ENCODE measurements at places on chromosomes 5 and 9.

DNA sequence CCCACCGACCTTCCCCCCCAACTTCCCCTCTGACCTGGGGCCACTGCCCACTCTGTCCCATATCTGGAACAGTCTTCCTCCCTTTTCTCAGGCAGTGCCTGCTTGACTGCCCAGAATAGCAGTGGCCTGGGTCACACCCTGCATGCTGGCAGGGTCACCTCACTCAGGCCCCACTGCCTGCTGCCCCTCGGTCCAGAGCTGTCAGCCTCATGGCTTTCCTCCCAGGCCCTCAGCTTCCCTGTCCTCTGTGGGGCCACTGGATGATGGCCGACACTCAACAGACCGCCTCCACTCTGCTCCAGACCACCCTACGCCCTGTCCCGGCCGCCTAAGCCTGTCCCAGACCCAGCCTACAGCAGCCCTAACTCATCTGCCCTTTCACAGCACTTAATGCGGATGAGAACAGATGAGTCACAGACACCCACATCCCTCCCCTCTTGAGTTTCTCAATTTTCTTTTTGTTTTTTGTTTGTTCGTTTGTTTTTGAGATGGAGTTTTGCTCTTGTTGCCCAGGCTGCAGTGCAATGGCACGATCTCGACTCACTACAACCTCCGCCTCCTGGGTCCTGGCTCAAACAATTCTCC, 5.9 kb downstream of the PNPLA7 start:
- no peak for DNase-seq

DNA sequence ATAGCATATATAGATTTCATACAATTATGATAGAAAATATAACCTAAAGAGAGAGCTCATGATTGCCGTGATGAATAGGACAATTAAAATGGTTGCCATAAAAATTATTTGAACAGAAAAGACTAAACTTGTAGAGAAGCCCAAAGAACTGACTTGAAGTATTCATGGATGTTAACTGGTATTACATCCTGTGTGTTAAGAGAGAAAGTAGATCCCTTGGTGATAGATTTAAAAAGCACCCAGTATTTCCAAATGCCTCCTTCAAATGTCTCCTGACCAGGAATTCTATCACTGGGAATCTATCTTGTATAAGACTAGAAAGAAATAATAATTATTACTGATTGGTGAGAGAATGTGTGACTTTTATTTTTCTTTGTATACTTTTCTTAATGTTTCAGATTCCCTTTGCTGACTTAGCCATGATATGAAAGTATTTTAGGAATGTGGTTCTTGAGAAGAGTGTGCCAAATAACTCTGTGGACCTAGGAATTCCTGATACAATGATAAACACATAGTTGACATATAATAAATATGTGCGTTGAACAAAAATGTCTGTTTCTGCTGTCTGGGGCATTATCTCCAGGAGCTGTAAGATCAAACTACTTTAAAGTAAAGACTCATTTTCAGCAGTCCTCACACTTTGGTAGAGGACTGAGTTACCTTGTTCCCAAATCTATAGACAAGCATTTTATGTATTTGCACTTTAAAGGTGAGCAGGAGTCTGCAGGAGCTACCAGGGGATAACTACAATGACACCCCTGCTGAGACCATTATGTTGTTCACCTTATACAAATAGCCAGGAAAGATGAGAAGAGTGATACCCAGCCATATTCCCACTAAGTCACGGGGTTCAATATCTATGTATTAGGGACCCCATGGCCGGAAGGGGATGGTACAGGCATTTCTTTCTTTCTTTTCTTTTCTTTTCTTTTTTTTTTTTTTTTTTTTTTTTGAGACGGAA, 211.1 kb upstream of the TLE4 start:
- no peak for DNase-seq

DNA sequence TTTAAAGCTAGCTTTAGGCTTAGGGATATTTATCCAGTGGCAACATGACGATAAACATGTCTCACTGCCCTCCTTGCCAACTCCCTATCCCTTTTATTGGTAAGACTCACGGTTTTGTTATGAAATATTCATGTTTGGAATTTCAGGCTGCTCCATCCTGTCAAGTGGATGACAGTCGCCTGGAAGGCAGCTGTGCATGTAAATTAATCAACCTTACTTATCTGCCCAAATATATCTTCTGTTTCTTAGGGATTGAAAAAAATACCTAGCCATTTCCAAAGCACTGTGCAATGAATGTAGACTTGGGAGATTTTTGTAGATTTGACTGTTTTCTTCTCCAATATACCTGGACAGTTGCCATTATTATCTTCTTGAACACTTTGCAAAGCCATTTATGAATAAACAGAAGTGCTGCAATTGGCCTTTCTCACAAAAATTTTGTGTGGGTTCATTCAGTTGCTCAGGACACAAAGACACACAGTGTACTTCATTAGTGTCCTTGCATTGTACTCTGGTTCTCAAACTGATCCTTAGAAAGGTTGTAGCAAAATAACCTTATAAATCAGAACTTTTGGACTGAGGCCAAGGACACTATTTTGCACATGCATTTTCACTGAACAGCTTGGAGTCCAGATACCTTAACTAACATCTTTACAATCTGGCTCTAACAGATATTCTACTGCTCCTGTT, 889.4 kb upstream of the SEMA6A start:
- DNase-seq: no peak

GRCh38 chr9:128094166-128094949, 26.3 kb downstream of the SLC25A25 start:
- peak; percentile 40 for DNase-seq

DNA sequence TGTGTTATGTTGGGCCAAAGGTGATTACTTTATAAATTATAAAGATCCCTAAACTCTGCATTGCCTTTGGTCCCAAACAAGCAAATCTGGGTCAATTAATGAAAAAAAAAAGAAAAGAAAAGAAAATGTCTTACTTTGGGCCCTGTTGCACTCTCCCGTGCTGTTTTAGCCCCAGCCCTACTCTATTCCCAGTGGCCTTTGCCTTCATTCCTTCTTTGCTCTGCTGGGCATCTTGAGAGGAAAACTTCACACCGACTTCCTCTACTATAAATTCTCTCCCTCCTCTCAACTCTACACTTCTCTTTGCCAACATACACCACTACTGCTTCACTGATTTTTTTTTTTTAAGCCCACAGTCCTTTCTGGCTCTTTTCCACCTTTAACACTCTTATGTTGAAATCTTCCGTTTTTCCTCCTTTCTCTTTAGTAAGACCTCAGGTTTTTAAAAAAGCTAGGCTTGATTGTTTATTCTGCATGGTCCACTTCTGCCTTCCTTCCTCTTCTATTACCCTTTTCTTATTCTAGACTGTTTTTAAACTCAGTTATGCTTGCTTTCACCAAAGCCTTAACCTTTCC, 4.5 kb upstream of the MSMP start:
- no peak for DNase-seq

DNA sequence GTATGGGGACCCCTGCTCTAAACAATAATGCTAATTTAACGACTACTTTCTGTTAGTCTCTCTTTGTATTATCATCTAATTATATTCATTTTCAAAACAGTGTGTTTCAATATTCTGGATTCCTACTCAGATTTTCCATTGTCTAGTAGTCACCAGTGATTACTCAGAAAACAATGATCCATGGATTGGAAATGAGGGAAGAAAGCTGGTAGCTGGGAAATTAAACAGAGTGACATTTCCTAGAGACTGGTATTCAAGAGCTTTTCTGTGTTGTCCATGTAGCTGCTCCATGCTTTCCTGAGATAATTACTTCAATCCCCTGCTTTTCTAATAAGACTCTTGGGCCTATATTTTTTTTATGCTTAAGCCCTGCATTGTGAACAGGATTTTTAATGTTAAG, 1862.1 kb upstream of the C9orf72 start:
- DNase-seq: no peak

- DNase-seq: no peak
Measured at GRCh38 chr5:2020730-2021129, 138.0 kb upstream of the IRX4 start.

DNA sequence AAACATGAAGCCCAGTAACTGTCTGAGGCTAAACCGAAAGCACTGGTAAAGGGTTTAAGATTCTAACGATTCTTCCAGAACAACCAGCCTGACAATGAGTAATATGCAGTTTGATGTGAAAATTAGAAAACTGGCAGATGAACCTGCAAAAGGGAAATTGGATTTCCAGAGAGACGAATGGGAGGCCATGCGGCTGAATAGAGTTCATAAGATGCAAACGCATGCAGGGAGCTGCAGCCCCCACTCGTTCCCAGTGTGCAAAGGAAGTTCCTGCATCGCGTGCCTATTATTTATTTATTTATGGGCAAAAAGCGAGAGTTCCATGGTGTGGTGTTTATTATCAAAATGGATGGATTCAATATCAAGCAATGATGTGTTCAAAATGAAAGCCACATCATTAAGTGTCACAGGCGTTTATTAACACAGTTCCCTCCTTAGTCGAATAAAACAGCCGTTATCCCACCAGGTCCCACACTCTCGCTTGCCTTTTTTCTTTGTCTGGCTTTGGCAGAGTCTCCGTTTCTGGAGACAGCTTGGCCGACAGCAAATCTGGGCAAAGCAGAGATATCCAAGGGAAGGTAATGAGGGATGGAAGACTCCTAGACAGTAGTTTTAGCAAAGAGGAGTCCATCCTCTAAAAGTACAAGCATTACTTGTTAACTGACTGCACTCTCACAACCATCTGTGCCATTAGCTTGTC, 451.4 kb downstream of the KDM4C start:
- DNase-seq: no peak

GRCh38 chr5:117475919-117476318, 901.3 kb upstream of the SEMA6A start:
- no peak for DNase-seq

DNA sequence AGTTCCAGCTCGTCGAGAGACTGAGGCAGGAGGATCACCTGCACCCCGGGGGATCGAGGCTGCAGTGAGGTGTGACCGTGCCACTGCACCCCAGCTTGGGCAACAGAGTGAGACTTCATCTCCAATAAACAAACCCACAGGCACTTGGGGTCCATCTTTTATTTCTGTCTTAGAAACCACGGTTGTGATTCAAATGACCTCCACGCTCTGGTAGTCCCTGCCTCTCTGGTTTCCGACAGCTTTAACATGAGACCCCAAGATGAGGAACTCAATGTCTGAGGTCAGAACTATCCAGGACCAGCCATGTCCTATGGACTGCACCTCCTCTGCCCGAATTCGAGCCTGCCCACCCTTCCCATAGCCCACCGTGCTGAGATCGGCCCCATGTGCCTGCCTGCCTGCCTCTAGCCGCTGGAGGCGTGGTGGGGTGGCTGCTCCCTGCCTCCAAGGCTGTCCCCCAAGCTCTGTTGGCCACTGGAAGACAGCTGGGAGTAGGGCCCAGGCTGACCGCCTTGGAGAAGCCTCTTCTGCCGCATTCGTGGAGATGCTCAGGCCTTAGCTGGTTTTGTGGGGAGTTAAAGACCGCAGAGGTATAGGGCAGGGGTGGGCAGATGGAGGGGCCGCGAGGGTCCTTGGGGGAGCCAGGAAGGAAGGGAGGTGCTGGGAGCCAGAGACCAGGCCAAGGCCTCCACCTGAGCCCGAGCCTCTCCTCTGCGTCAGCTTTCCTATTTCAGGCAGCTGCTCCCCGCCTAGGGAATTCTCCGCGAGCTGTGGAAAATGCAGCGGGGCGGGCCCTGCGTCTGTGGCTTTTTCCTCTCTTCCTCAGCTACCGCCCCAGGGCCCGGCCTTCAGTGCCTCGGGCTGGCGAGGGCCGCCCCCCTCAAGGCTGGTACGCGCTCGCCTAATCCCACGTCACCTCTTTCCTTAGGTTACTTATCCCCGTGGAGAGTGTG, 6.9 kb upstream of the WDR5 start:
- DNase-seq: no peak

GRCh38 chr5:35153375-35153932, 76.8 kb downstream of the PRLR start:
- no peak for DNase-seq

DNA sequence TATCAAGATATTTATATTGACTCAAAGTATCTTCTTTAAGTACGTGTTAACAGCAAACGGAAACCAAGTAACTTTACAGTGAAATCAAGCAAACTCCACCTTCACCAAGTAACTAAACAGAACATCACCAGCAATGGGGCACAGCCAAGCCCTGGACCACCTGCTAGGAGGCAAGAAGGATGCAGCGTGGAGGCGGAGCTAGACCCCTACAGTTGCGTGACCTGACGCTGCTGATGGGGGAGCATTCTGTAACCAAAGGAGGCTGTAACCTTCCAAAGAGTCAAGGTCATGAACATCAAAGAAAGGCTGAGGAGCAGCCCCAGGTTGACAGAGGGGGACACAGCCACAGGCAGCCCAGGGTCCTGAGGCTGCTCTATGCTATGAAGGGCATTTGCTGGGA, 6.1 kb downstream of the VAV2 start:
- DNase-seq: no peak

GRCh38 chr5:147997486-147997885, 66.3 kb upstream of the SPINK5 start:
- no peak for DNase-seq

- DNase-seq: no peak
Measured at GRCh38 chr5:38433160-38433861, 123.1 kb downstream of the LIFR start.

All from stimulated activated CD4-positive, alpha-beta T cell treated with anti-CD3 and anti-CD28 coated beads, TNF-alpha, amount 100 ng/mL, for 1 hour (primary cell).